ENCODE measurements at places on chromosomes 2 and 18.

DNA sequence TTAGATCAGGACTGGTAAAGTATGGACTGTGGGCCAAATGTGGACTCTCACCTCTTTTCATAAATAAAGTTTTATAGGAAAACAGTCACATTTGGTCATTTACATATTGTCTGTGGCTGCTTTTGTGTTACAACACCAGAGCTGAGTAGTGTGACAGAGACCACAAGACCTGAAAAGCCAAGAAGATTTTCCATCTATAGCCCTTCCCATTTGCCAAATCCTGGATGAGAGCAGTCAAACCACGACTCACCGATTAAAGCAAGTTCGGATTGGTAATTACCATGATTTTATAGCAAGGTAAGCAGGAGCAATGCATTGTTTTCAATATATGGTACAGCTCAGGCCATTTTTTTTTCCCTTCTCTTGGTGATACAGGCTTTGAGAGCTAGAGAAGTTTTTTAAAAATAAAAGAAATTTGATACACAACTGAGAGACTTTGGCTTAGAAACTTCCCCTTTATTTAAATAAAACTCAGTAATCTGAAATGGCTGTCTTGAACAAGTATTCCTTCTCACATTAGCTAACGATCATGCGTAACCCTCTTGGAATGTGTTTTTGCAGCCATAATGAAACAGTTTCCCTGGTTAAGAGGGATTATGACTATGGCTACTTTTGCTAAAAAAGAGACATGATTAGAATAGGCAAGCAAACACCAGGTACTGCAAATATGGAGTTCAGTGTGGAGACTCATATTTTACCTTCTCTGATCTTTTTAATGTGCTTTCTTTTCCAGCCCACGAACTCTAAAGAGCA, 9.5 kb upstream of the MALL start:
- no peak for DNase-seq

- no peak for DNase-seq
These were observed 142.2 kb downstream of the ESCO1 start for GRCh38 chr18:21458310-21458709.

GRCh38 chr2:166803373-166804000, 84.8 kb upstream of the XIRP2 start:
- no peak for DNase-seq

DNA sequence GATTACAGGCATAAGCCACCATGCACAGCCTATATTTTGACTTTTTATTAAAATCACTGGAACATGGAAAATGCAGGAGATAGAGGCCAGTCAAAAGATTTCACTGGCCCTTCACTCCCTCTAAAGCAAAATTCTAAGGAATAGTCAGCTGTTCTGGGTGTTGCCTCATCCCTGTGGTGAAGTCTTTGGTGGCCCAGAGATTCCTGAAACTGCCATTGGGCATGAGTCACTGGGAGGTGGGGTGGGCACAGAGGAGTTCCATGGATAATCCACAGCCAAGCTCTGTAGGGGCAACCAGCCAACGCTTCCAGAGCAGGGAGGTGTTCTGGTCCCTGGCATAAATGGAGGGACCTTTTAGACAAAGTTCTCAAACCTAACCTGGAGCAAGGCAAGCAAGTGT, 89.7 kb upstream of the TTC39C start:
- no peak for DNase-seq

- no peak for DNase-seq
These were observed 128.6 kb downstream of the SMAD2 start for GRCh38 chr18:47801817-47802216.

GRCh38 chr2:239790721-239791120, 234.4 kb downstream of the NDUFA10 start:
- no peak for DNase-seq

- DNase-seq, result no peak
These were observed 104.9 kb downstream of the ASAP2 start for GRCh38 chr2:9311488-9311887.

DNA sequence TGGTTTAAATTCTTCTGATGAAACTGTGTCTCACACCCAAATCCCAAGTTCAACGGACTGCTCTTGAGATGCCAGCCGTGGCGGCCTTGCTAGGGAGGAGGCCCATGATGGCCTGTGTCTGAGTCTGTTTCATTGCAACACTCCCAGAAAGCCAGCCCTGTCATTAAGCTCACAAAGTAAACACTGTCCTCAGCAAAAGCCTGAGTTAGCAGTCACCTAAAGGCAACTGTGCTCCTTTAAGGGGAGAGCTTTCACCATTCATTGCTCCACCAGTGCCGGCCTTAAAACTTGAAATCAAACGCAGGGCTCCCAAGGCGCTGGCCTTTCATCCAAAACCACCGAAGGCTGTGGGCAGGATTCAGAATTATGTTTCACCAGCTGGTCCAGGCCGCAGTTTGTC, 42.5 kb upstream of the PPP1CB start:
- DNase-seq, result no peak
